ENCODE measurements at places on chromosomes 4 and X.

GRCh38 chr4:80035336-80035735, 37.7 kb downstream of the ANTXR2 start:
- no peak for DNase-seq

GRCh38 chr4:7444314-7444713, 9.6 kb upstream of the PSAPL1 start:
- DNase-seq: no peak

GRCh38 chr4:165383591-165384073, 4.8 kb downstream of the CPE start:
- DNase-seq: no peak

- no peak for DNase-seq
Observed at GRCh38 chr4:87033902-87034301, 99.1 kb downstream of the AFF1 start.

DNA sequence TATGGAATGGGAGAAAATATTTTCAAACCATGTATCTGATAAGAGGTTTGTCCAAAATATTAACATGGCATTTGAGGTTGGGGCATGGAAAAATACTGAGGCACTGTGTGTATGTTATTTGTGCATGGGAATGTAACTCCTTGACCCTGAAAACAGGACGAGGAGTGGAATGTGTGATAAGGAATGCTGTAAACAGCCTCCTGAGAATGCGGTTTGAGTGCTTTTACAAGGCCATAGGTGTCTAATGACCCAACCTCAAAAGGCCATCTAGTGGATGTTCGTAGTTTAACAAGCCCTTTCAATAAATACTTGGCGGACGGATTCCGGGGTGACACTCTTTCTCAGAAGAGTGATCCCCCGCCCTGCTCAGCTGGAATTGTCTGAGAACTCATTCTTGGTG, 162.9 kb upstream of the USP9X start:
- DNase-seq: no peak

- no peak for DNase-seq
Observed at GRCh38 chr4:161148051-161148450, 1015.7 kb downstream of the FSTL5 start.

DNA sequence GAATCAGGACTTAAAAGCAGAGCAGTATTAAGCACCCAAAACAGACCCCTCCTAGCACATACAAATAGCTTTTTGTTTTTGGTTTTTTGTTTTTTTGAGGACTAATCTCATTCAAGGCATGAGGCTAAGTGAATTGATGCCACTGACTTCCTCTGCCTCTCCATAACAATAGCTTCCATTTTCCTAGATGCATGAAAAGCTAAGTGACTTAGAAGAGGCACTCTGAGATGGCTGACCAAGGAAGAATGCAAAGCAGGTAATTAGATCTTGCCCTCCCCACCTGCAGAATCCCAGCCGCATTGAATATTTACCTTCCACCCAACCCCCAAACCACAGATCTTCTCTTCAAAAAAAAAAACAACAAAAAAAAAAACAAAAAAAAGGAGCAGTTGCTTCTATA, 7.4 kb upstream of the KDR start:
- no peak for DNase-seq

GRCh38 chrX:153628665-153629064, 18.3 kb upstream of the DUSP9 start:
- no peak for DNase-seq

GRCh38 chr4:2887343-2887742, 43.7 kb downstream of the ADD1 start:
- no peak for DNase-seq

- DNase-seq: no peak
Observed at GRCh38 chrX:21926527-21927278, 13.8 kb upstream of the SMS start.

DNA sequence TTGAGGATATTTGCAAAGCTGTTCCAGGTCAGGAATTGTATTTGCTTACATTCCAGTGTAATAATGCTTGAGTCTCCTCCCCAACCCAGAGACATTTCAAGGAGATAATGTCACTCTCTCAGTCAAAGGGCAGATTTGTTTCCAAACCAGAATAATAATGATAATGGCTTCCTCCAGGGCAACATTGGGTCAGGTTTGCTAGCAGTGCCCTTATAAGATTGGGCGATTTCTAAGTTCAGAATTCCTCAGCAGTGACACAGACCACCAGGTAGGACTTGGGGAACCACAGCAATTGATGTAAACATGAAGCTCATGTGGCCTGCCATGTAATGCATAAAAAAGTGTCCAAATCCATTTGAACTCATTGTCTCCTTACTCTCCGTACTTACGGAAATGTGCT, 125.2 kb downstream of the BMP15 start:
- no peak for DNase-seq

GRCh38 chrX:115284877-115285276, 4.6 kb upstream of the LUZP4 start:
- DNase-seq: no peak

GRCh38 chr4:182320092-182320491, 76.9 kb downstream of the TENM3 start:
- DNase-seq: no peak

- DNase-seq: no peak
Observed at GRCh38 chr4:172982151-172982590, 186.4 kb upstream of the GALNT7 start.

DNA sequence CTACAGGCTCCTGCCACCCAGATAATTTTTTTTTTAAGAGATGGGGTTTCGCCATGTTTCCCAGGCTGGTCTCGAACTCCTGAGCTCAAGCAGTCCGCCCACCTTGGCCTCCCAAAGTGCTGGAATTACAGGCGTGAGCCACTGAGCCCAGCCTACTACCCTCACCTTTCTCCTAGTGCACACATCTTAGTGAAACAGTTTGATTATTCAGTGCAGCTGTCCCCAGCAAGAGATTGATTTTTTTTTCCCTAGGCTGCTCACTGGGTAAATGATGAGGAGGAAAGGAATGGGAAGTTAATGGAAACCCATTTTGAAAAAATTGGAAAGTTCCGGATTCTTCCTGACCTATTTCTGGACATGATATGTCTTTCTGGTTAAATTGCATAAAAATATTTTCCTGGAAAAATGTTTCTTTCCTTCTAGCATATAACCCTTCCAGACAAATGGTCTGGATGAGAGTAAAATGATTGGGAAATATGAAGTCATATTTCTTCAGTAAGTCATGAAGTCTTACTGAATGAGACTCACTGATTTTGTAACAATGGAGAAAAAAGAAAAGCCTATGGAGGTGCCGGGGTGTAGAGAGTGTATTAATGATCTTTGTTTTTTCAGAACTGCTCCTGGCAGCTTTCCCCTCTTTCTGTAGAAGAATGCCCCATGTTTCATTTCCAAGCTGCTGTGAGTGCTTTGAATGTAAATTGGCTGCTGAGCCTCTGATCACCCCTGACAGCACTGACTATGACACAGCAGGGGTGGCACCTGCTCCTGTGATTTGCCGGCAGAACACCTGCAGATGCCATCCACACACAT, 19.5 kb upstream of the ZNF41 start:
- no peak for DNase-seq

DNA sequence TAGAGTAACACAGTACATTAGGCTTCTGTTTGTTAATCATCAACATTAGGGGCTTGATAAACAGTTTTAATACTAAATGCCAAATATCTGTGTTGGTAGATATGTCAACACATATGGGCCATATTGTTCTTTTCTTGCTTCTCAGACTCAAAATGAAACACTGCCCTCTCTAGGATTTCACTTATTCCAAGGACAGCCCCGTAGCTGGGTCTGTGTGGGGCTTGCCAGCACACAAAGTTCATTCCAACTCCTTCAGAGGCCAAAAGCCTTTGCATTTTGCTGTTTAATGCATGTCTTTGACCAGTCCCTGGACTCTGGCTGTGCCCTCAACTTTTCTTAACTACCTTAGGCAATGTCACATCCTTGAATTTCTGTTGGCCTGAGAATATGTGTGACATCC, 102.0 kb upstream of the ZNF827 start:
- no peak for DNase-seq

- no peak for DNase-seq
Observed at GRCh38 chr4:170089274-170089667, 485 bp downstream of the AADAT start.

GRCh38 chrX:70231666-70232065, 2.8 kb upstream of the AWAT1 start:
- no peak for DNase-seq

DNA sequence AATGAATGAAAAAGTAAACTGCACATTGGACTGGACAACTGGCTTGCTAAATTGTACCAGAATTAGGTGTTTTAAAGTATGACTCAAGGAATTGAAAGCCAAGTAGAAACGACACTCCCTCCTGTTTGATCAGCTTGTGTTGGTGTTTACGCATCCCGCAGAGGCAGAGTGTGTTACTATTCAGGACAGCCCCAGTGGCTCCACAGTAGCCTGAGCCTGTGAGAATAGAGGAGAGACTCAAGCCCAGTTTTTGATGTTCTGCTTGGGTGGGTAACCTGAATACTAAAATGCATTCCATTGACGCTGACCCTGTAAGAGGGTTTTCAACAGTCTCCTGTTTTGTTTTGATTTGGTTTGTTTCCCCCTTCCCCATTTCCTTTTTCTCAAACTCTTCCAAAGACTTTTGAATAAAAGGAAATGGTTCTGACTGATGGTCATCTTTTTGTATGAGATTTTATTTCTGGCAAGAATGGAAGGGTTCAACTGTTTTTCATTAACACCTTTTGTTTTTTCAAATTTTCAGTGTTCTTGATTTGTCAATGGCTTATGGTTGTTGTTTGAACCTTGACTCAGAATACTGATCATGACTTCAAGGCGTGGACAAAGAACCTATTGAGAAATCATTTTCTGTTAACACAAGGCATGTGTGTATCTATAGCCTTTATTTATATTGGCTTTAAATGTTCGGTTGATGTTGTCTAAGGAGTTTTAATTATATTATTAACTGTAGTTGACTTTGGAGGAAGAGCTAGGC, 10.2 kb downstream of the ADGRL3 start:
- DNase-seq: no peak

- no peak for DNase-seq
Observed at GRCh38 chrX:134548257-134549201, 88.6 kb downstream of the HPRT1 start.

GRCh38 chr4:155541716-155542115, 124.9 kb upstream of the GUCY1A1 start:
- no peak for DNase-seq

GRCh38 chr4:47882228-47882627, 32.2 kb downstream of the NFXL1 start:
- DNase-seq: no peak

DNA sequence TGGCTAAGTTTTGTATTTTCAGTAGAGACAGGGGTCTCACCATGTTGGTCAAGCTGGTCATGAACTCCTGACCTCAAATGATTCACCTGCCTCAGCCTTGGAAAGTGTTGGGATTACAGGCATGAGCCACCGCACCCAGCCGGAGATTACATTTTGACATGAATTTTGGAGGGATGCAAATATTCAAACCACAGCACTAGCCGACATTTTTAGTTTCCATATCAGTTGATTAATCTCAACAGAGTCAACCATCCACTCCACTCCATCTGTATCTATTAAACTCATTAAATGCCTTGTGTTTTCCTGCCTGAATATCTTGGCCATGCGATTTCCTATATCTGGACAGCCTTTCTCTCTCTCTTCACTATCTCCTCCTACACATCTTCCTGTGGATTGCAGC, 64.1 kb upstream of the PDGFRA start:
- no peak for DNase-seq

GRCh38 chr4:72568959-72569718, at the start of gene ADAMTS3:
TSS of gene ADAMTS3 (minus strand) at chr4:72569221. CDS start at chr4:72568762, 459 bp downstream.
- DNase-seq: peak; percentile 25

- no peak for DNase-seq
Observed at GRCh38 chrX:68698942-68699341, 51.5 kb downstream of the STARD8 start.

- DNase-seq: no peak
Observed at GRCh38 chrX:36214924-36215323, 295.4 kb downstream of the CFAP47 start.

DNA sequence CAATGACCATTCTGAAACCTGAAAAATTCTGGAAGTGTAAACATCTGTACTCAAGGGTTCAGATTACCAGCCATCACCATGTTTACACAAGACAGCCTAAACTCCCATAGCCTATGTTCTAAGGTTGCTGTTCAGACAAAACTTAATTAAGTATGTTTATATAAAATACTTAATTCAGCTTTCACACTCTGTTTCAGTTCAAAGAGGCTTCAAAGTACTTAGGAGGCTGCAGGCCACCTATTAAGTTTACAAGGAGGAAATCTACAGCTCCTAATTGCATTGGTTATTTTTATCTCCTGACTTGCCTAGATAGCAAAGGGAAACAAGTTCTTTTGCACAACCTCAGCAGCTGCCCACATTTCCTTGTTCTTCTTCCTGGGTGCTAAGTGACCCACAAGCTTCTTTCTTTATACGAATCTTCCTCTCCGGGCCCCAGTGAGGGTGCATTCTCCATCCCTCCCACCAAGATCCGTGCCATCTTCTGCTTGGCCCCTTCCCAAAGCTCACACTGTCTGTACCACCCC, 2.0 kb downstream of the GAK start:
- DNase-seq: no peak

DNA sequence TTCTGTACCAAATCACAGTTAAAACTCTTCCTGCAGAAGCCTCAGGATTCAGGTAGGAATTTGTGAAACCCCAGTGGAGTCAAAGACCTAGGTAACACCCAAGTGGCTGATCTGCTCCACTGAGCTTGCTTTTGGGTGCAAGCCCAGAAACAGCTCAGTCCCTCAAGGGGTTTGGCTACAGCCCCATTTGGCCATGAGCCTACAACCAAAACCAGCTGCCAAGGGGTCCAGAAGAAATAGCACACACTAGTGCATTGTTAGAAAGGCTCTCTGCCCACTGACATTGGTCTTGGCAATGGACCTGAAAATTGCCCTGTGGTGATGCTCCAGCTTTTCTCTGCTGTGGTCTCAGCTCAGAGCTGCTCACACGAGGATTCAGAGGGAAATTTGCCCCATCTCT, 577.4 kb upstream of the INTU start:
- no peak for DNase-seq

DNA sequence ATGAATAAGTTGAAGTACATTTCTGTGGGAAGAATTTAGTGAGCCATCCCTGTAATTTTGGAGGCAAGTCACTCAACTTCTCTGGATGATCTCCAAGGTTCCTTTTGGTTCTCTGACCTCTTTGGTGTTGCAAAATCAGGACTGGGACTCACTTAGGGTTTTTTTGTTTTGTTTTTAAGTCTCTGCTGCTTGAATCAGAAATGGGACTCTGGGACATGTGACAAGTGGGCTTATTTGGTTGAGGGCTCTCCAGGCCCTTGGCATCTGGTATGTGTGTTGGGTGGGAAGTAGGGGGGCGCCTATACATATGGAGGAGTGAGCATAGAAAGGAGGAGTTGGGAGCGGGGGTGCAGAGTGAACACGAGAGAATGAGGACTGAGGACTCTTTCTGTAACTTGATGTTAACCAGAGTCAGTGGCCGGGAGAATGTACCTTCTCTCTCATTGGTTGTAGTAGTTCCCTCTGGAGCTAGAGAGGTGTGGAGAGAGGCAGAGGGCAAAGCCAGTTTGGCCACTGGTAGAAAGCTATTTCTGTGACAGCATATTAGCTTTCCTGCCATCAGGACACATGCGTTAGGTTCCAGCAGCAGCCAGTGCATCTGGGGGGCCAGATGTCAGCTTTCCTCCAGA, 1.9 kb downstream of the ARHGAP10 start:
- no peak for DNase-seq

All from stimulated activated CD4-positive, alpha-beta T cell treated with anti-CD3 and anti-CD28 coated beads, Interleukin-2, amount 100 ng/mL, for 24 hours (primary cell).